Heart left ventricle (tissue), 16 donors: ENCODE measurements at places on chromosomes 3 and 15. TPM values are rescaled to one million over a fixed set of nuclear protein-coding genes. Genes with fewer than 3 reads are reported as not detected.

- no peak for DNase-seq
Observed at GRCh38 chr3:132784502-132785025, 62.4 kb upstream of the NPHP3 start.

Gene IDH2
- total RNA-seq = 948 TPM

Gene CORO2B
- 3.0 TPM for total RNA-seq

DNA sequence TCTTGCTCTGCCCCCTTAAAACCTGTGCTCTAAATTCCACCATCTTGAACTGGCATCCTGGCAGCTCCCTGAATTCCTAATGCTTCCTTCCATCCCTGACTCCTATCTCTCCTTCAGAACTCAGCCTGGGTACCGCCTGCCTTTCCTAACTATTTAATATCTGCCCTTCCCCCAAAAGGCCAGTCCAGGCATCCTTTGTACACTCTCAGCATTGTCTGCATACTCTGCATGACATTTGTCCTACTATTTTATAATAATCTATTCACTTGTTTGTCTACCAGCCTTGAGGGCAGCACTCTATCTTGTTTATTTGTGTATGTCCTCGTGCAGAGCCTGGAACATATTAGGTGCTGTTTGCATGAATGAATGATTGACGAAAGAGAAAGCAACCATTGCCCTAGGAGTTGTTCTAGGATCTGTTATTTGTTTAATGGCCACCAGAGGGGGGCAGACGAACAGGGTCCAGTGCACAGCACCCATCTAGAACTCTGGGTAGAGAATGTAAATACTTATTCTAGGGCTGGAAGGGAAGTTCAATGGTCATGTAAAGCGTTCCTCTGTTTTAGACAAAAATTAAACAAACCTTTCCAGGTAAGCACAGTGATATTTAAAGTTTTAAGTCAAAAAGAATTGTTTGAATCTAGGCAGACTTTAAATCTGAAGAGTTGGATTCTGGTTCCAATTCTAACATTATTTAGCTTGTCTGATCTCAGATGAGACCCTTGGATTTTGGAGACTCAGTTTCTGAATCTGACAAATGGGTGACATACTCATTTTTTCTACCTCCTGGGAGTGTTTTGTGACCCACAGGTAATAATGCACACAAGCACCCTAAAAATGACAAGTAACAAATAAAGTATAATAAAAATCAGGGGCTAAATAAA, 125.8 kb upstream of the GALNT15 start:
- DNase-seq = peak; percentile 63

- DNase-seq = no peak
Observed at GRCh38 chr3:142019794-142020320, 129.5 kb downstream of the TFDP2 start.

DNA sequence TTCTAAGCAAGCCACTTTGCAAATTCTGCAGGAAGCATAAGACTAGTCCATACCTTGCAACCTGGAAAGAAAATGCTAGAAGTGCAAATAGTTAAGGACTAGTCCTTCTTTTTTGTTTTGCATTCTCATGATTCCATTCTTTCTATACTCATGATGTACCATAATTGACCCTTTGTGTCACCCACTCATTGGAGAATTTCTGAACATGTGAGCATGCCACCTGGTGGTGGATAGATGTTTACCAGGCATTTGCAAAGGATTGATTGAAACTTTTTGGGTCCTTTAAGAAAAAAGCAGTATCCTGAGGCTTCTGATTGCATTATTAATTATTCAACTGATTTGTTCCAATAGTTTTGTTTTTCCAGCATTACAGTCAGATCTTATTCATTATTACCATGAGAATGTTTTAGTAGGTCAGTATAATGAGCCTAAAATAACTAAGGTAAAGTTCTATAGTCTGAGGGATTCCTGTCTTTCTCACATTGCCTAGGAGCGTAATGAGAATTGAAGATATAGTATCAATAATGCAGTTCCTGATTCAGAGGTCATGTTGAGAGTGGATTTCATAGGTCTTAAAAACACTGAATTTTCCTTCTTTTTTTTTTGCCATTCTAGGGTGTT, 20.2 kb upstream of the DIPK2A start:
- peak; percentile 8 for DNase-seq

DNA sequence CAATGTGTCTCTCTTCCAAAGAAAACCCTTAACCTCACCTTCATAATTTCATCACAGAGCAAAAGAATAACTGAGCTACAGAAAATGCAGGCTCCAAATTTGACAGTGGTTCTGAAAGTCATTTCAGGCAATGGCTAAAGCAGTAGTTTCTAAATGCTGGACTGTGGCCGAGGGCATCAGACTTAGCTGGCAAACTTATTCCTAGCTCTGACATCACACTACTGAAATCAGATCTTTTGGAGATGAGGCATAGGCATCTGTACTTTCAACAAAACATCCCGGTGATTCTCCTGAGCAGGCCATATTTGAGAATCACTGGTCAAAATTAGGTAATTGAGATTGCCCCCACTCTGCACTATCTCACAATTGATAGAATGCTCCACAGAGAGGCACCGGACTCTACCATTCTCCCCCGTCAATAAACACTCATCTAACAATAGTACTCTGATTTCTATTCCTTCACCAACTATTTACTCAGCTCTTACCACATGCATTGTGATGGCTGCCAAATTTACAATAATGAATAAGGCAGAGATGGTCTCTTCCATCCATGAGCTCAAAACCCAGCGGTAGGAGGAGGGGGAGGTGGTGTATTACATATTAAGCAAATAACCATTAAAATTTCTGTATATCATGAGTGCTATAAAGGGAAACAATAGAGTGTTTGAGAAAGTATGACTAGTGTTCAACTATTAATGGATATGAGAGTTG, 57.3 kb upstream of the SPRED1 start:
- DNase-seq = no peak

Gene IGSF11
- 1.5 TPM for total RNA-seq
